Inflammatory macrophage treated with lipopolysaccharide for 4 hours (primary cell): ENCODE measurements at places on chromosomes 1 and 21.

DNA sequence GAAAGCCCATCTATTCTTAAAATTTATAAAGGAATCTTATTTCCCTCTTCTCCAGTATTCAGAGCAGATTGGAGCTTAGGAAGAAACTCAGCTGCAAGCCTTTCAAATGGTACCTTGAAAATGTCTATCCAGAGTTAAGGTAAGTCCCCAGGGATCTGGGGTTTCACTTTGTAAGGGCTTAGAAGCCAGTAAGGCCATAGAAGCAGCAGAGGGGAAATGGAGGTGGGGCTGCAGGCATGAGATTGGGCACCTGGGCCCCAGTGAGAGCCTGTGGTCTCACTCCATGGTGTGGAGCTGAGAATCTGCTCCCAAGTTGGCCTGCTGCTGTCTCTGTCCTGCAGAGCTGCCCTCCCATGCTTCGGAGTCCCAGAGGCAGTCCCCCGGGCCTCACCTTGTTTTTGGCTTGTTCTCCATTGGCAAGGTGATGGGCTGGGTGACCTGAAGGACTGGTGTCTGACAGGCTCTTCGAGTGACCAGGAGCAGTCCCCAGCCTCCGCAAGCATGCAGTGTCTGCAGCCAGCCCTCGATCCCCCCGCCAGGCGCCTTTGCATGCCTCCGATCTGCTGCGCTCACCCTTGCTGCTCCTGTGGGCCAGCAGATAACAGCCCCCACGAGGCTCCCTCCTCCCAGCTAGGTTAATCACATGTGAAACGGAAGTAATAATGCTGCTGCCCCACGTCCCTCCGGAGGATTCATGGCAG is 163.1 kb downstream of the PGBD5 start:
- no peak for DNase-seq

- no peak for DNase-seq
Observed at GRCh38 chr1:213661302-213661701, 326.5 kb upstream of the PROX1 start.

DNA sequence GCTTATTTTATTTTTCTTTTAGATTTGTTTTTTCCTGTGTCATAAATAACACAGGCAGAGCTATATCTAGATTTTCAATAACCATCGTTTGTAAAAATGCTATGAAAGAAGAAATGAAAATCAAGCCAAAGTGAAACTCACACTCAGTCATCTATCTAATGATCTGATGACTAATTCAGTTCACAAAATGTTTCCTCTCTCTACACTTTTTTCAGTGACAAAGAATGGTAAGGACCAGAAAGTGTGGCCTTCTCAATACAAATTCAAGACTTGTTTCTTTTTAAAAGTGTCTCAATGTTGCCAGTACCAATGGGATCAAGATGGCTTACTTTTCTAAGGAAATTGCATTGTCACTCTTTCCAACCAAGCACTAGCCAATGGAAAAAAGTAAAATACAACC is 282.8 kb upstream of the PKN2 start:
- DNase-seq: no peak

GRCh38 chr1:17635276-17635675 is 95.8 kb downstream of the ARHGEF10L start:
- no peak for DNase-seq

DNA sequence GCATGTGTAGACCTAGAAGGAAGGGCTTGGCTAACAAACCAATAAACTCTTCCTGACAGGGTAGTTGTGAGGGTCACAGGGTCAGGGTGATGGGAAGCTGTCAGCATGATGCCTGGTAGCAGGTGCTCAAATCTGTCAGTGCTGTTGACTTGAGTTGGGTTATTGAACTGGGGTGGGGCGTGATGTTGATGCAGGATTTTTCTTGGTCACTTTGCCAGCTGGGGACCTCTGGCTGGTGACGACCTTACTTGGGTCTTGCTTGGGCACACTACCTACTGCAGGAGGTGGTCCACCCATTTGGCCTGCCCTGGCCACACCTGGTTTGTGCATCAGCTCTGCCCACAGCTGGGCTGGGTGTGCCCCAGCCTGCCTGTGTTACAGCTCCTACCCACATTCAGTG is 624.4 kb downstream of the PTPRU start:
- no peak for DNase-seq

- DNase-seq: peak; percentile 40
Observed at GRCh38 chr1:169527451-169528214, 41.9 kb upstream of the SLC19A2 start.

DNA sequence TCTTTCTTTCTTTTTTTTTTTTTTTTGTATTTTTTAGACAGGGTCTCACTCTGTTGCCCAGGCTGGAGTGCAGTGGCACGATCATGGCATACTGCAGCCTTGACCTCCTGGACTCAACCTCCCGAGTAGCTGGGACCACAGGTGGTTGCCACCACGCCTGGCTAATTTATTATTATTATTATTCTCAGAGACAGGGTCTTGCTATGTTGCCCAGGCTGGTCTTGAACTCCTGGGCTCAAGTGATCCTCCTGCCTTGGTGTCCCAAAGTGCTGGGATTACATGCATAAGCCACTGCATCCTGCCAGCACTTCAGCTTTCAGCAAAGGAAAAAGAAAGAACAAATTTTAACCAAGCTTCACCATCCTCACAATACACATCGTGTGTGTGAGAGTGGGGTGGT is 97.9 kb upstream of the SERBP1 start:
- no peak for DNase-seq

DNA sequence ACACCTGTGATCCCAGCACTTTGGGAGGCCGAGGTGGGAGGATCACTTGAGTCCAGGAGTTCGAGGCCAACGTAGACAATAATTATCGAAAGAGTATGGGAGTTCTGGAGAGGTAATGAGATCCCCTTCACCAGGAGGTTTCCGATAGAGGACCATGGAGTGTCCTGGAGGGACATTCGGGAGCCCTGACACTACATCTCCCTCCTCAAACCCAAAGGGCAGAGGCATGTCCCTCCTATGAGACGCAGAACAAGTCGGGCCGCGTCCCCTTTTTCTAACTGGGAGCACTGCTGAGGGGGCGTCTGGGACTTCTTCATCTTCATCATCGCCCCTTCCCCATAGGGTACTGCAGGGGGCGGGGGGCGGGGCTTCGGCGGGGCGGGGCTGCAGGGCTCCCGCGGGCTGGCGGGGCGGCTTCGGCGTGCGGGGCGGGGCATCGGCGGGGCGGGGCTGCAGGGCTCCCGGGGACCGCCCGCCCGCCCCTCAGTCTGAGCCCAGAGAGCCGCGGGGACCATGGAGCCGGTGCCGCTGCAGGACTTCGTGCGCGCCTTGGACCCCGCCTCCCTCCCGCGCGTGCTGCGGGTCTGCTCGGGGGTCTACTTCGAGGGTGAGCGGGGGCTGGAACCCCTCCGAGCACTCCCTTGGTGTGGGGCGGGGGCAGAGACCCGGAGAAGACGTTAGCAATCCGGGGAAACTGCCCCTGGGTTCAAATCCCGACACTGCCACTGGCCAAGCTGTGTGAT is at the start of gene THEMIS2:
Gene THEMIS2 (plus strand): TSS at position 486 of the 743 bp plus-strand sequence. CDS start 28 bp downstream, at position 514.
- DNase-seq: peak; percentile 73

DNA sequence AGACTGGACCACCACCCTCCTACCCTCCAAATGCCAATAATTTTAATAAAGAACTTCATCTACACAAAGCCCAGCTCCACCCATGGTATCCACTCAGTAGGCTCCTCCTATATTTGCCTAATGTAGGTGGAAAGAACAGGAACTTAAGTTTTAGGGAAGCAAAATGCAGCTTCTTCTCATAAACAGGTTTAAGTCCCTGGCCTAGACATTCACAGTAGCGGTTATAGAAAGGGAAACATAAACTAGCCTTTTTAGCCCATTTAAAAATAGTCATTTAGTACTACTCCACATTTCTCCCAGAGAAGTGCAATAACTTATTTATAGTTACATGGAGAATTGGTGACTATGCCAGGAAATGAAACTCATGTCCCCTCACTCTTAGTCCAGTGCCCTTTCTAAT is 56.6 kb upstream of the CPLANE2 start:
- DNase-seq: peak; percentile 95

- DNase-seq: no peak
Observed at GRCh38 chr1:205986861-205987260, 16.3 kb downstream of the RAB7B start.

DNA sequence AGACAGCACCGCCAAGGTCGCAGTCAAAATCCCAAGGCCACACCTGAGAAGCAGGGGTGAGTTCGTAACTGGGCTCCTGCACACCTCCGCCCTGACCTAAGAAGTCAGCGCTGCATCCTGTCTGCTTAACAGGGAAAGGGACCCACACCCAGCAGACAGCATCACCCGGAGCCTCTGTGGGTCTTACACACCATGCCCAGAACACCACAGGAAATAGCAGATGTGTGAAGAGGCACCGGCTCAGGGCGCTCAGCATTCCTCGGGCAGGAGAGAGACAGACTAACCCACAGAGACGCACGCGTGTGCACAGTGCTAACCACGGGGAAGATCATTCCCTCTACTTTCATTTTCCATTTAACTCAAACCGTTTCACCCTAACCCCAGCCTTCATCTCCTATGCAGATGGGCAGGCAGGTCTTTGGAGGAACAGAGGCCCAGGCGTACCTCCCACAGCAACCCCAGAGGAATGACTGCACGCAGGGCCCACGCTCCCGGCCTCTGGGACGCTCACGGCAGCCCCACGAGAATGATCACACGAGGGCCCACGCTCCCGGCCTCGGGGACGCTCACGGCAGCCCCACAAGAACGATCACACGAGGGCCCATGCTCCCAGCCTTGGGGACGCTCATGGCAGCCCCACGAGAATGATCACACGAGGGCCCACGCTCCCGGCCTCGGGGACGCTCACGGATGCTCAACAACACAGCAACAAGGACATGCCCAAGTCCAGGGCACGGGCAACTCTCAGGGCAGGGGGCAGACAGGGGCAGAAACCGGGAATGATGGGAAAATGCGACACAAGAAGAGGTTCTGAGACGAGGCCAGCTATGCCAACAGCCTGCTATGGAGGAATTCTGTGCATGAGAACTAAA is 20.9 kb downstream of the POFUT2 start:
- no peak for DNase-seq

- DNase-seq: no peak
Observed at GRCh38 chr1:70727886-70728489, 316.9 kb downstream of the CTH start.

DNA sequence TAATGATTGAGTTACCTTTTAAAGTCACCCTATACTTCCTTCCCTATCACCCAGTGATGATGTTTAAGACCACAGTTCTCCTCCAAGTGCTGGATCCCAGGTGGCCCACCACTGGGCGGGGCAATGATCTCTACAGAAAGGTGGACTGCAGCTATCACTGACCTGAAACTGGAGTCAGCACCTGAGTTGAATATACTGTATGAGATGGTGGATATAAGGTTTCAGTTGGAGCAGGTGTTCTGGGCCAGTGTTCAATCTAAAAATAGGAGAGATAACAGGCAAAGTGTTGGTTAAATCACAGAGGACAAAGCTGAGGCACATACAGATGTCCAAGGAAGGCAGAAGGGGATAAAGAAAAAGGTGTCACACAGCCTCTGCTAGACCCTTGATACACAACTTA is 96.6 kb downstream of the SIPA1L2 start:
- DNase-seq: no peak

- DNase-seq: no peak
Observed at GRCh38 chr1:23619299-23620188, 60.2 kb upstream of the ID3 start.

DNA sequence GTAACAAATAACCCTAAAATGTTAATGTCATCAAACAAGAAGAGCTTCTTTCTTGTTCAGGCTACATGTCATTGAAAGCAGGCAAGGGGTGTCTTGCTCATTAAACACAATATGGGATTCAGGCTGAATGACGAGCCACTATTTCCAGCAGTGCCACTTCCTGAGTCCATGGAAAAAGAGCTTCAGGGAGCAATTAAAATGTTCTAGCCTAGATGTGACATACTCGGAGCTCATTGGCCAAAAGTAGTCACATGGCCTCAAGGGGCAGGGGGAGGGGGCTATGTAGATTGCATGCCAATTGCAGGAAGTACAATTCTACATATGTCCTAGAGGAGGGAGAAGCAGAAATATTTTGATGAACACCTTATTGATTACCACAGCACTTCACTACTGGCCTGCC is 685.3 kb upstream of the ADGRL2 start:
- DNase-seq: no peak

DNA sequence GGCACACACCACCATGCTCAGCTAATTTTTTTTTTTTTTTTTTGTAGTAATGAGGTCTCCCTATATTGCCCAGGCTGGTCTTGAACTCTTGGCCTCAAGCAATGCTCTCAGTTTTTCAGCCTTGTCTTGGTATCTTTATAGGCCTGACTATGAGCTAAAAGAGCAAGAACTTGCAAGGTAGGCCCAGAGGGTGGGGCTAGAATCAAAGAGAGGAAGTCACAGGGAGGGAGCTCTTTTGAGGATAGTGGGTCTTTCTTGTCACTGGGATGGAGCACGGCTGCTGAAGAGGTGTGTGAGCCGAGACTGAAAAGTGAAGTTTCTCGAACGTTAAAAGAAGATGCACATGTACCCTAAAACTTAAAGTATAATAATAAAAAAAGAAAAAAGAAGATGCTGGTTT is 260.0 kb upstream of the BEND5 start:
- DNase-seq: no peak

- DNase-seq: no peak
Observed at GRCh38 chr1:101282314-101283038, 45.7 kb downstream of the S1PR1 start.

DNA sequence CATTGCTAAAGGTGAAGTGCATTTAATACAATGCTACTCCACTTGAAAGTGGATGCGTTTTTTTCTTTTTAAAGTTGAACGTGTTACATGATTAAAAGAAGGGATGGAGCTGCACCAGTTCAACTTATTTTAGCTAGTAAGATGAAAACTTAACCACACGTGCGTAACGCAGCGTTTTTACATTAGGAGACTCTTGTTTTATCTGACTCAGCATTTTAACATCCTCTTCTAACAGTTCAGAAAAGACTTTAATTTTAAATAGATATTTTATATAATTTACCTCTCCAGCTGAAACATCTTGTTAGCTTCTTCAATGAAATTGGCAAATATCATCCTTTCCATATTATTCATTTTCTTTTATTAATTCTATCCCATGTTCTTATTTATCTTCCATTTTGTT is 33.4 kb downstream of the EXO1 start:
- no peak for DNase-seq

- no peak for DNase-seq
Observed at GRCh38 chr21:38241029-38241740, 15.6 kb upstream of the KCNJ15 start.

GRCh38 chr1:169707912-169708604 is 3.4 kb downstream of the SELL start:
- DNase-seq: no peak

DNA sequence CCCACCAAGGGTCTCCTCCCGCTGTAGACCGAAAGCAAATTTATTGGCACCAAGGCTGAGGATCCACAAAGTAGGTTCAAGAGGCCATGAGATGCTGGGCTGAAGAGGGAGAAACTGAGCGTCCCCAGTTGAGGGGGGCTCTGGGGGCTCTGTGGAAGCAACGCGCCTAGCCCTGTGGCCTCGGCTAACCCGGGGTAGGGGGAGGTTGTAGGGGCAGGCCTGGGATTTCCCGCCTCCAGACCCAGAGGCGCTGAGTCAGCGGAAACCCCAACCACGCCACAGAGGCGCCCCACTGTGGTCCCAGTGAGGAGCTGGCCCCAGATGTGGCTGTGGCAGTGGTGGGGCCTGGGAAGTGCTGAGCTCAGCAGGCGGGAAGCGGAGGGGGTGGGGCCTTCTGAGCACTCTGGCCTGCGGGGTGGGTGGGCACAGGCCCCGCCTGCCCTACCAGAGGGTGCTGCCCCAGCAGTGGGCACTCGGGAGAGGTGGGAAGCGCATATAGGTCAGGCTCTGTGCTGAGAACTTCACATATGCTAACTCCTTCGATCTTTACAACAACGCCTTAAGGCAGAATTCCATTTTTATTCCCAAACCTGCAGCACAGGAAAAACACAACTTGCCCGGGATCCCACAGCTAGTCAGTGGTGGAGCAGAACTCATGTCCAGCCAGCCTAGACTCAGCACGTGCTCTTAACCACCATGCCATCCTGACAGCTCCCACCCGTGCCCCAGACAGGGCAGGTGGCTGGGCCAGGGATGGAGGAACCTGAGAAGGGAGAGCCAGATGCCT is 1.5 kb upstream of the COL16A1 start:
- peak; percentile 23 for DNase-seq
